ENCODE measurements at places on chromosomes 4 and X. TPM values are rescaled to one million over a fixed set of nuclear protein-coding genes. Genes with fewer than 3 reads are reported as not detected.

DNA sequence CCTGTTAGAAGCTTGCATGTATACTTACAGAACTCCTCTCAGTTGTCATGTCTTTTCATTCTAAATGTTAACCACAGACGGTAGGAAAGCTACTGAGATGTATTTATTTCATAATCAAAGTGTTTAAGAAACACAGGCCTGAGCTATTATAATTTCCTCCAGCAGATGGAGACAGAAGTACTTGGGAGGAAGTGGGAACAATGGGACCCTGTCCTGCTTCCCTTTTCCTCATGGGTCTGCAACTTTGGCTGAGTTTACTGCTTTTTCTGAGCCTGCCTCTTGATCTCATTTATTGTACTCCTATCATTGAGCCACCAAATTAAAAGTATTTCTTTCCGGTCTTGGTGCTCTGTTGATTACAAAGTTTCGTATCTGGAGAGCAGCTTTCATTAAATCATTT, 67.7 kb upstream of the SPANXN2 start:
- DNase-seq: no peak

- DNase-seq: no peak
Observed at GRCh38 chrX:51860679-51861078, 32.7 kb upstream of the MAGED1 start.

Gene NHS
- total RNA-seq: 12.2 TPM

DNA sequence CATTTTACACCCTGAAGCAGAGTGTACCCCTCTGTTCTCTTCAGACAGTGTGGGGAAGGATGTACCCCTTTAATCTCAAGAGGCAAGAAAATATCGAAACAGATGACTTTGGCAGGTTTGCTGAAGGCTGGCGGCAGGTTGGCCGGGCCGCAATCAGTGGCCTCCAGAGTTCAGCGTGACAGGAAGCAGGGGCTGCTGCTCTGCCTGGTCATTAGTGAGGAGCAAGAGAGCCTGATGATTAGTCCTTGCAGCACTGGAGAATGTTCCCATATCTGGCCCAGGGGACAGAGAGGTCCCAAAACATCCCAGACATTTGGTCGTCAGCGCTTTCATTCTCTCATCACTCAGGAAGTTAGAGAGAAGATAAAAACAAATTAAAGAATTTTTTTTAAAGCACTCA, 352.8 kb downstream of the SPRY1 start:
- peak; percentile 81 for DNase-seq

Data from posterior vena cava (tissue), 2 donors.